ENCODE measurements at places on chromosomes 6 and 20.

GRCh38 chr6:76381612-76382011, 309.1 kb upstream of the IMPG1 start:
- no peak for DNase-seq

DNA sequence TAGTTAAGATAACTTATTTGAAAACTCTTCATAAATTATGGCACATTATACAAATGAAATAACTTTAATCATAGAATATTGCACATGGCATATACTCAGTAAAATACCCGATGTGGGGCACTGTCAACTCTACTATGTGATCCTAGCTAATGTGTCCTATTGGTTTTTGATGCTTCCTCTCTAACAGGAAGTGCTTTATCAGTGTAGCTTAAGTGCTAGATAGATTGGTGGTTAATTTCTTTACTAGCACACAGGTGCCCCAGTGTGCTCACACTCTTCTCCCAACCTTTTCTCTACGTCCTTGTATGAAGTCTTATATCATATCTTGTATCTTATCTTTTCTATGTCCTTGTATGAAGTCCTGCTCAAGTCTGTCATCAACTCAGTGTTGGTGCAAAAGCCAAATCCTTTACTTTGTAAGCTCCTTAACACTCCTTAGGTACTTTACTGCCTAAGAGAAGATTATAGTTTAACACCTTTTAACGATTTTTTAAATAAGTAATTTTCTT, 358.9 kb downstream of the CENPW start:
- no peak for DNase-seq

DNA sequence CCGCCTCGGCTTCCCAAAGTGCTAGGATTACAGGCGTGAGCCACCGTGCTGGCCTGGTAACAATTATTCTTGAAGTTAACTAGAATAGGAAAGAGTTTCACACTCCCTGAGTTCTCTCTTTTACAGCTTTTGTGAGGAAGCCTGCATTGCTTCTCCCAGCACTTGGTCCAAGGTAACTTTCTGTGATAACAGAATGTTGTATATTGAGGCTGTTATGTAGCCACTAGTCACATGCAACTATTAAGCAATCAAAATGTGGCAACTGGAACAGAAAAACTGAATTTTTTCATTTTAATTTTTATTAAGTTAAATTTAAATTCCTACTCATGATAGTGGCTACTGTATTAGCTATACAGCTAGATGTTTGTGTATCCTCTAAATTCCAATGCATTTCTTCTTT, 2.5 kb downstream of the TRIM38 start:
- DNase-seq, result no peak

- no peak for DNase-seq
These were observed 118.2 kb downstream of the DACT2 start for GRCh38 chr6:168201383-168201782.

GRCh38 chr20:61771805-61772350, 293.8 kb downstream of the TAF4 start:
- DNase-seq, result no peak

- DNase-seq, result no peak
These were observed 60.2 kb downstream of the NOL4L start for GRCh38 chr20:32524829-32525501.
